ENCODE measurements at places on chromosomes 3 and 15.

- DNase-seq, result no peak
Observed at GRCh38 chr3:54771050-54771449, 156.8 kb downstream of the LRTM1 start.

- peak; percentile 17 for DNase-seq
Observed at GRCh38 chr3:72488738-72489035, 359.6 kb downstream of the SHQ1 start.

DNA sequence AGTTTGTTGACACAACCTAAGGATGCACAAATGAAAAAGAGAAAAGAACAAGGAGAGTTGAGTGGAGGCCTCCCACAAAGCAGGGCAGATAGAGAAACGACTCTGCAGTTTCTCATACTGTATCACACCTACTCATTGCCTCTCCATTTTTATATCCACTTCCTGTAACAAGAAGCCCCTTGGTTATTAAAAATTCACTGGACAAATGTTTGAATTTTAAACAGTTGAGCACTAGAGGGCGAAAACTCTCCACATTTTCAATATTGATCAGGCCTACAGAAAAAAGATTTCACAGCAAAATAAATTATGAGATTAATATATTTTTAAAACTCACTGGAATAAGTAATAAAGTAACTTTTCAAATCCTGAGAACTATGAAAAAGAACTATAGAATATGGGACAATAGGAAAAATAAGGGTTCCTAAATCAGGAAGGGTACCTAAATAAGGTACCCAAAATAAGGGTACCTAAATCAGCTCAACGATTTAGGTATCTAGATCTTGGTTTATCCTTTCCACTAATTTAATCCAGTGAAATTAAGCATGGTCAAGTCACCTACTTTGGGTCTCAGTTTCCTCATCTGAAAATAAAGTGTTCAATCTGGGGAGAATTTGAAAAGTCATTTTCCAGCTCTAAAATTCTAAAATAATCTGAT is 47.0 kb upstream of the PPIB start:
- DNase-seq, result peak; percentile 80

GRCh38 chr3:186841620-186842019 is 890 bp upstream of the ADIPOQ start:
- DNase-seq, result no peak

DNA sequence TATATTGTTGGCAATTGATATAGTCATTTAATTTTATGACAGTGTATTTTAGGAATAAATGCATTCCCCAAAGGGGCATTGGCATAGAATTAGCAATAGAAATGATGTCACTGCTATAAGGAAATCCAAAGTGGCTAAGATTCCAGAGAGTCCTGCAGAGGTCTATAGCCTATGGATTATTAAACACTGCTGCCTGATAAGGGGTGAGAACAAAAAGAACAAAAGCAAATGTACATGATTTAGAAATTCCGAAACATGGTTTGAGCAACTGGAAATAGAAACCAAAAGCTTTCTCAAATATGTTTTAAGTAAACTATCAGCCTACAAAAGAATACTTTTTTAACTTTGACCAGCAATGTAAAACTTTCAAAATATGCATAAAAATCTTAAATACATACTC is 280.1 kb upstream of the RASGRP1 start:
- no peak for DNase-seq

DNA sequence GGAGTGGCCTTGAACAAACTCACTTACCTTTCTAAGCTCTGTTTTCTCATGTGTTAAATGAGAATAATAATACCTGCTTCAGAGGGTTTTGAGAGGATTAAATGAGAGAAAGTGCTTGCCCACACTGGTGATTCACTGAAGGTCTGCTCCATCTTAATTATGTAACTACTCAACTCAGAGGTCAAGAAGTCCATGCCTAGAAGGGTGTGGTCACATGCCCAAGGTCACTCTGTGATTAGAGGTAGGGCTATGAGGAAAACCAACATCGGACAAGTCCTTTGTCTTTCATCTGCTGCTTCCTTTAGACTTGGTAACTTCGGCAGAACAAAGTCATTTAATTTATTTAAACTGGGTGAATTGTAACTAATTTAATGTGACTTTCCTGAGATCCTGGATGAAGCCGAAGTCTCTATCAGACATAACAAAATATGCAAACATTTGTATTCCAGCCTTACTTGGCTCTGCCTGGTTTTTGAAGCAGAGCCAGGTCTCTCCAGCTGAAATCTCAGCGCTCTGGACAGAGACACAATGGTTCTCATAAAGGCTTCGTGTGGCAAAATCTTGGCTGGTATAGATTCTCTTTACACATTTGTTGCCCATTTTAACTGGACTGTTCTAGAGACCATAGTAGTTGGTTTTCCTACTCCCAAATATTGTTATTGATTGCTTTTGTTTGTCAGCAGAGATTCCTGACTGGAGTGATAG is 3.0 kb downstream of the CHRNA7 start:
- DNase-seq, result no peak

DNA sequence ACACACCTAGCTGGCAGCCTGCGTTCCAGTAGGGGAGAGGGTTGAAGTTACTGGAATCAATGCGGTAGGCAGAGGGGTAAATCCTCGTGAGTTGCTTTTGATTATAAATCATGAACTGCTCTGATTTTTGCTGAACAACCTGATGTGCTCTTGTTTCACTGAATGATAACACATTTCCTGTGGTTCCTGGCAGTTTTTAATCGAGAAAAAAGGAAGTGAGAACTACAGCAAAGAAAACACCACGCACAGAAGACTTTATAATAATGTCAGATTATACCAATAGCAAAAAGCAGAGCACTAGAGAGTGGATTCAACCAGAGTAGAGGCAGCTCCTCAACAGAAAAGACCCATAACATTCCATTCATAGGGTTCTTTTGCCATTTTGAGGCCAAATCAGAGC is 200.8 kb upstream of the STRIT1 start:
- no peak for DNase-seq

- no peak for DNase-seq
Observed at GRCh38 chr3:154780263-154780662, 299.9 kb upstream of the MME start.

DNA sequence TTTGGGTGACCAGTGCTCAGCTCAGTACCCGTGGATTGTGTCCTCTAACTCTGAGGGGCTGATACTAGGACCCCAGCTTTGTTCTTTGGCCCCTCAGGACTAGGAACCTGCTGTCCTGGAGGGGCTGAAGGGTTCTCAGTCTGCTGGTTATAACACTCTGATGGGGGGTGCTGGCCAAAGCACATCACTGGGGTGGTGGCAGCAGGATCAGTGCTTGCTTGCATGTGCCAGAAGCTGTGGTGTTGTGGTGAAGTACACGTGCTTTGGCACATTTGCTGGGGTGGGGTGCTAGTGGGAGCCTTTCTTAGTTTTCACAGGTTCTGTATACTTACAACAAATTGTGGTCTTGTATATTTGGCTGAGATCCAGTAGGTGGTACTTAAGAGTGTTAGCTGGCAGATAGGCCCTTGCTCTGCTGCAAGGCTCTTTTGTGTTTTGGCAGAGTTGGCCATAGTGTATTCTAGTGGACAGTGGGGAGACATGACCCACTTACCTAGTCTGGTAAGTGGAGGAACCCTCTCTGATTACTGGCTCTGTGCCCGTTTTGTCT is 344.3 kb downstream of the EDEM1 start:
- no peak for DNase-seq

GRCh38 chr3:141094790-141095545 is 43.8 kb downstream of the SPSB4 start:
- DNase-seq, result no peak

- DNase-seq, result no peak
Observed at GRCh38 chr15:89230277-89230676, 8.9 kb upstream of the RLBP1 start.

GRCh38 chr3:71305231-71306206 is 278.0 kb downstream of the FOXP1 start:
- DNase-seq, result no peak

DNA sequence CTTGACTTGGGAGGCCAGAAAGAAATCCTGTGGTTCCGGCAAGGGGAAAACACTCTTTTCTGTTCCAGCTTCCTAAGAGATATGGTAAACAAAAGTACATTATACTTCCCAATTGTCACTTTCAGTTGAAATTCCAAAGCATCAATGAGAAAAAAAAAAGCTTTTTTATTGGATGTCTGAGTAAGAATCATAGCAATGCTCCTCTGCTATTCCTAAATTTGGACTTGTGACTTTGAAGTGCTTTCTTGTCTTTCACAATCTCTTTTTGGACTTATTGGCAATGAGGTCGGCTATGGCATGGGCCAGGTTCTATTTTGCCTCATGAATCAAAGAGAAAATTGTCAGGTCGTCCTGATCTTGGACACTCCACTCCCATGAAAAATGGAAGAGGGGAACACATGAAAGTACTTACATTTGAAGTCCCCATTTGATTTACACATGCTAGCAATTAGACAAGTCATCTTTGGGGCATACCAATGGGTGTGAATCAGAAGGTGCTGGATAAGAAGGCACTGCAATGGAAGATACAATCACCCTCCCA is 170.5 kb downstream of the GREM1 start:
- DNase-seq, result no peak

DNA sequence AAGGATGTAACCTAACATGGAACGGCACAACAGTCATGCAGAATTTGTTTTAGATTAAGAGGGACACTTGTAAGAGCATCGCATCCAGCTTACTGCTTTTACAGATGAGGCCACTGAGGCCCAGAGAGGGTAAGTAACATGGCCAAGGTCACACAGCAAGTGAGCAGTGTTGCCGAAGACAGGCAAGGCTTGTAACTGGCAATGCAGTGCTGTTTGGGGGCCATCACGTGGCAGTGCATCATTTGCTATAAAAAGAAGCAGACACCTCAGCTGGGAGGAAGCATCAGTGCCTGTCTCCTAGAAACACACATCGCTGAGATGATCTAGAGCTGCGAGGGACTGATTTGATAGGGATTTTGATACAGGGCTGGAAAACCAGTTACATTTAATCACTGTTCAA is 108.2 kb upstream of the PROK2 start:
- DNase-seq, result no peak

DNA sequence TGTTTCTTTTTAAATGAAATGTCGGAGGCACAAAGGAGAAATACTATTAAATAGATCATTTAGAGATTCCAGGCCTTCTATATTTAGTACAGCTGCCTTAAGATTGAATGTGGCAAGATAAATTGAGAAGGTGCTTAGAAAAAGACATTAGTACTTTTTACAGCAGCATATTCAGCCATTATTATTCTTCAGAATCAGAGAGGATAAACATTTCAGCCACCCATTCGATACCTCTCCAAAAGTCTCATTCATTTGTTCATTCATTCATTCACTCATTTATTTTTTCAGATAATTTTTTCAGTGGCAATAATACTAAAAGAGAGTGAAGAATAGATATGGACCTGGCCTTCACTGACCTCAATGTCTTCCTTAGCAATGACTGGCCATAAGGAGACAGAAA is 347.0 kb downstream of the GRM7 start:
- DNase-seq, result no peak

DNA sequence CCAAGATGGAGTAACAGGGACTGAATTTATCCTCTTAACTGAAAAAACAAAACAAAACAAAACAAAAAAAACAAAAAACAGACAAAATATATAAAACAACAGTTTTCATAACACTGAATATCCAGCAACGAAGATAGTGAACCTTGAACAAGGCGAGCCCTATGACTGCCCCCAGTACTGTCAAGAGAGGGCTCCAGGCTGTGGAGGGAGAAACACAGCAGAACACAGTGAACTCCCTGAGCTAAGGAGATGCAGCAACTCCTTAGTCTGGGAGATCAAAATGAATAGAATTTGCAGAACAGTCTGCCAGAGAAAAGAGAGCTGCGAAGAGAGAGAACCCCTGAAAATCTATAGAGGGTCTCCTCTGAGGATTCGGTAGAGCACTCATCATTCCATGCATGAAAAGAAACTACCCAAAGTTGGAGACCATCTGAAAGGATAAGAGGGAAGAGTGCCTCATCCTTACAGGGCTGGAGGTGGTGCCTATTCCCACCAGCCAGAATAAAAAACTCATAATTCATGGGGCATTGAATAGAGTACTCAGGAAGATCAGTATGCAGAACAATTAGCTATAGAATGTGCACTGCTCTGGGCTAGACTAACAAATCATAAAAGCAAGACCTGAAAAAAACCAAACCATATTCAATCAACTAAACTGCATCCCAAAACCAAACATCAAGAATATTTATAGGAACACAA is 101.8 kb downstream of the FRMD4B start:
- no peak for DNase-seq

- DNase-seq, result no peak
Observed at GRCh38 chr15:69806287-69806915, 291.3 kb downstream of the TLE3 start.

DNA sequence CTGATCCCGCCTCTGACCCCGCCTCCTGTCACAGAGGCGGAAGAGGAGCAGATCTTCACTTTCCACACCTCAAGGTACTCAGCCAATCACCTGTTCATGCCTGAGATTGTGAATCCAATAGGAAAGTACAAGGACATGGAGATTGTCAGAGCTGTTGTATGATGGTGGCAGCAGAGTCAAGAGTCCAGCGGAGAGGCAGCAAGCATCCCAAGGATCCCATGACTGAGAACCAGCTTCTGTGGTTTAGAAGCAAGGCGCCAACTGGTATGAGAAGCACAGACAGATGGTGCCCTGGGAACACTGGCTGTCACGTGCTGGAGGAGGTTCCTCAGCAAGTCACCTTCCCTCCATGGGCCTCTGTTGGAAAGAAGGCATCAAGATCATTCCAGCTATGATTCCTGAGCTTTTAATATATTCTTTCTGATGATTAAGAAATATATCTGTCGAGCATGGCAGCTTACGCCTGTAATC is 93.9 kb downstream of the CPN2 start:
- DNase-seq, result no peak

DNA sequence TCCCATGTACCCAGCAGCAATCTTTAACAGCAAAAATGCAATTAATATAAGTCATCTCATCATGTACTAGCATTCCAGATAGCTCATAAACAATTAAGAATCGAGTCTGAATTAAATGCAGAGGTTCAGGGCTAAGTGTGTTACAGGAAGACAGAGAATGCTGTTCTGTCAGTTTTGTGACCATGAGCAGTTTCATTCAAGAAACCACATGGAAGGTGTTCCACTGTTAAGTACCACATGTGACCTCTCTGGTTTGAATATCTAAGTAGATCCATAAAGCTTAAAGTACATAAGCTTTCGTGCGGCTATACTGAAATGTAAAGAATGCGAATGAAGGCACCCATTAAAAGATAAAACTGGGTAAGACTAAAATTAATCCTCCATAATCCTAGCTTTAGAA is 272.3 kb downstream of the IL5RA start:
- no peak for DNase-seq
